ENCODE measurements at places on chromosomes 7 and 10.

- no peak for DNase-seq
Observed at GRCh38 chr10:66209025-66209424, 716.8 kb upstream of the LRRTM3 start.

DNA sequence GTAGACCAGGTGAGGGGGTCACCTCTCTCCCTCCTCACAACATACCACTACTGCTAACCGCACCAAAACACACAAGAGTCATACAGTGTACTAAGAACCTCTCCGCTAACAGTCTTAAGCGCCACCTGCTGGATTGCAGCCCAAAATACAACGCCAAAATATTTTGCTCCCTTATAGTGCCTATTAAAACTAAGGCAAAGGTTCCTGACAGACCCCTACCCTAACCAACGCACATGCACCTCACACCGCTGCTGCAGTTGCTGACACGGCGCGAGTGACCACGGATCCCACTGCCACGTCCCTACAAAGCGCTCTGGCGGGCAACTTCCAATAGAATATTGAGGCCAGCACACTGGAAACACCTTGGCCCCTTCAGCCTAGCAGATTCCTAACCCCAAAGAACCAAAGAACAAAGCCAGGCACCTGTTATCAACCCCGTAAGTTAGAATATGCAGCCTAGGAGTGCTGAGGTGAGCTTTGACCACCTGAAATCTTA is 563.6 kb upstream of the SEMA3D start:
- peak; percentile 26 for DNase-seq

DNA sequence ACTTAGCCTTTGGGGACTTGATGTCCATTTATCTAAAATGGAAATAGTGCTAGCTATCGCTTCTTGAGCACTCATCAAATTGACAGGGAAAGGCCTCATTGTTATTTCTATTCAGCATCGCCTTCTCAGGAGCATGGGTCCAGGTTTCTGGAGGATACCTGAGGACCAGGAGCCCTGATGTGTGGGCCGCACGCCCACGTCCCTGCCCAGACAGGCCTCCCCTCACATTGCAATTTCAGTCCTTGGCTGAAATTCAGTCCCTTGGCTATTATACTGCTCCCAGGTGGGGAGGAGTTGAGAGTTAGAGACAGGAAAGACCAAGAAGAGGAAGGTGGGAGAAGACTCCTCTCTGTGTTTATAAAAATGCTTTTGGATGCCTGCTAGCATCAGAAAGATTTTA is 38.9 kb downstream of the GPRIN2 start:
- DNase-seq = peak; percentile 13

GRCh38 chr7:140643416-140643815 is 2.8 kb upstream of the DENND2A start:
- no peak for DNase-seq

DNA sequence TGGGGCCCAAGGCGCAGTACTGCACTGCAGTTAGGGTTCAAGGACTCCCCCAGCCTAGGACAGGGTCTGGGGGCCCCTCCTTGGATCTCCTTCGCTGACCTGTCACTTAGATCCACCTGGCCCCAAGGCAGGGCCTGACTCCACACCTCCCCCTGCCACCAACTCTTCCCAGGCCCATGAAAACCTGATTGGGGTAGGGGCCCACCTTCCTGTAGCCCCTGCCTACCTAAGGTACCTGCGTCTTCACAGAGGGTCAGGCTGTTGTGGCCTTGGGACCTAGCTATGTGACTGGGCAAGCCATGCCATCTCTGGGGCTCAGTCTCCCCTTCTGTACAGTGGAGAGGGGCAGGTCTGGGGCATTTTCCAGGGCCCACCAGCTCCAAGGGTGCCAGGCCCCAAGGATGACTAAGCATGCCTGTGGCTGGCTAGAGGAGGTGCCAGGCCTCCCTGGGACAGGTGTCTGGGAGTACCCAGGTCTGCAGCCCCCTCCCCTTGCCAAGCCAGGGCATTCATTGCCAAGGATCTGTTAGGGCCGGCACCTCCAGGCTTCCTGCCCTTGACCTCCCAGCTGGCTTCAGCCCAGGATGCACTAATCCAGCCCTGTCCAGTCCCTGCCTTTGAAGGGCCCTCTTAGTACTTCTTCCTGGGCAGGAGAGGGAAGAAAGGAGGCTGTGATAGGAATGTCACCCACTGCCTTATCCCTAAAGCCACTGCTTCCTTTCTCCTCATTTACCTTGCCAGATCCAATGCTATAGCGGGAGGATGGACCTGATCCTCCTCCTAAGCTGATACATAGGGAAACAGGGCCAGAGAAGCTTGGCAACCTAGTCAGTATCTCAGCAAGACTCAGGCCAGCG is 1.3 kb downstream of the LIMK1 start:
- no peak for DNase-seq

Data from activated naive CD4-positive, alpha-beta T cell treated with anti-CD3 and anti-CD28 coated beads, Interleukin-2, amount 10 ng/mL, durations not matched to agents 7 days and 5 days (primary cell).